ENCODE measurements at places on chromosomes 12 and 14.

DNA sequence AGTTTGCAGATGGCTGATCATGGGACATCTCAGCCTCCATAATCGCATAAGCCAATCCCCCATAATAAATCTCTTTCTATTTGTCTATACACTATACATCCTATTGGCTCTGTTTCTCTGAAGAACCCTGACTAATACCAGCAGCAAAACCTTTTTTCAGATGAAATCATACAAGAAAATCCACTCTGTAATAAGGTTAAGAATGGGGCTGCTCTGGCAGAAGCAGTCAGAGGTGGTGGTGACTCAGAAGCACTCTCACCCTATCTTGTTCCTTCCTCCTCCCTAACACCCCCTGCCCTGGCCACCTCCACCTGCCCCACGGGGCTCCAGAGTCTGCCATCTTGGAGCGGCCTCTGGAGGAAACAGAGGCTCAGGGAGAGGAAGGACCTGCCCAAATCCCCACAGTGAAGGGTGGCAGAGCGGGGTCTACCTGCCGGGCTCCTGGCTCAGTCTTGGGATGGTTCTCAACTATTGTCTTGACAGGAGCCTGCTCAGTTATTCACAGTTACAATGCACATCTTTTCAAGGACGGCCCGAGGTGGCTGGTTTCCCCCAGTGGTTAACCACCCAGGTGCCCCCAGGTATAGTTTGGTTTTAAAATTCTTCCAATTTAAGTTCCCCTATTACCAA is 109.3 kb upstream of the EVL start:
- no peak for DNase-seq

- no peak for DNase-seq
These were observed 285.8 kb upstream of the GRIP1 start for GRCh38 chr12:66964629-66965028.

- no peak for DNase-seq
These were observed 89.3 kb upstream of the TTC7B start for GRCh38 chr14:90905531-90905930.

DNA sequence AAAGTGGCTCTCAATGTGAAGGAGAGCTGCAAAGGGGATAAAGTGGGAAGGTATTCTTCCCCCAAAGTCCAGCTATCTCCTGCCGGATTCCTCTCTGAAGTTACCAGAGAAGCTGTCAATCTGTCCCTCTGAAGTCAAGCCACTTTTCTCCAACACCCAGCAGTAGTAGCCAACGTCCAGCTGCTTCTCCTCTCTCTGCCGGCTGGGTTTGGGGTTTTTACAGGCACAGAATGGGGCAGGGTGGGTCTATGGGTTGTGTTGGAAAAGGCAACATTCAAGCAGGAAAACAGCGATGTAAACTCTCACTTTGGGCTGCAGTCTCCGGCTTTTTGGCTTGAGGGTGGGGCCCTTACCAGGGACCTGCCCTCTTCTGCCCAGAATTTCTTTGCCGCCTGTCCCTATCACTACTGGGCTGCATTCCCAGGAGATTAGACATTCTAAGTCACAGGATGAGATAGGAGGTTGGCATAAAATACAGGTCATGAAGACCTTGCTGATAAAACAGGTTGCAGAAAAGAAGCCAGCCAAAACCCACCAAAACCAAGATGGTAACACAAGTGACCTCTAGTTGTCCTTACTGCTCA is 16.3 kb downstream of the CAPZA3 start:
- DNase-seq: no peak

GRCh38 chr12:1130164-1130563 is 139.1 kb downstream of the ERC1 start:
- DNase-seq: no peak

- DNase-seq: no peak
These were observed 37.0 kb downstream of the CCDC91 start for GRCh38 chr12:28227251-28227650.

GRCh38 chr12:108310489-108310888 is 28.6 kb downstream of the CMKLR1 start:
- no peak for DNase-seq

DNA sequence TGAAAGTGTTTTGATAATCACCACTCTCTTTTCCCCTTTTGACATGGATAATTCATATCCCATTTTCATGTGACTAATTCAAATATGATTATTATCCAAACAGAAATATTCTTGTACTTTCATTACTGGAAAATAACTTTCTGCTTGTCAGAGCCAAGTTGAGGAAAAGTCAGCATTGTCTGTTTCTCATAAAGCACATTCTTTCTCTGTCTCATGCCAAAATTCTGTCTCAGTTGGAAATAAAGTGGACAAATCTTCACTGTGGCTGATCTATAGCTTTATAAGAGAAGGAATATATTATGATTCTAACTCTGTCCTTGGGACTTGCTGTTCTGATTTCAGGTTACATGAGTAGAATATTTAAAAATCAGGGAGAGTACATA is 22.7 kb upstream of the PRICKLE1 start:
- DNase-seq: no peak

DNA sequence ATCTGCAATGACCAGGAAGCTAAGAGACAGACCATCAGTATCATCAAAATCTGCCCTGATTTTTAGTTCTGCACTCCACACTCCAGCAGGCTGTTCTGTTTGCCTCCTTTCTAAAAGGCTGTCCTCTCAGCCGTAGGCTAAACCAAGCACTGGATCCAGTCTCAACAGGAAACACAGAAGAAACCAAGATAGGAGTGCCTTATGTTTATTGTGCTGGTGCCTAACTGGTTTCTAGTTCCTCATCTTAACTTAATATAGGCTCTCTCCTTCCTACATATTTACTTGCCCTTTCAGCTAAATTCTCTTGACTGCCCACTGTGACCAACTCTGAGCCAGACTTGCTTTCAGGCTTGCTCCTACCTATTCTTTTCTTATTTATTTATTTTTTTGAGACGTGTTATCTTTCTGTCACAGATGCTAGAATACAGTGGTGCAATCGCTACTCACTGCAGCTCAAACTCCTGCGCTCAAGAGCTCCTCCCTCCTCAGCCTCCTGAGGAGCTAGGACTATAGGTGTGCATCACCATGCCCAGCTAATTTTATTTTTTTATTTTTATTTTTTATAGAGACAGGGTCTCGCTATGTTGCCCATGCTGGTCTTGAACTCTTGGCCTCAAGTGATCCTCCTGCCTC is 30.8 kb downstream of the GALNT4 start:
- no peak for DNase-seq

- peak; percentile 85 for DNase-seq
These were observed at the start of gene CCDC177 for GRCh38 chr14:69574263-69574953. Gene CCDC177 (minus strand): TSS chr14:69574871. CDS start chr14:69573622, 1,249 bp downstream.

DNA sequence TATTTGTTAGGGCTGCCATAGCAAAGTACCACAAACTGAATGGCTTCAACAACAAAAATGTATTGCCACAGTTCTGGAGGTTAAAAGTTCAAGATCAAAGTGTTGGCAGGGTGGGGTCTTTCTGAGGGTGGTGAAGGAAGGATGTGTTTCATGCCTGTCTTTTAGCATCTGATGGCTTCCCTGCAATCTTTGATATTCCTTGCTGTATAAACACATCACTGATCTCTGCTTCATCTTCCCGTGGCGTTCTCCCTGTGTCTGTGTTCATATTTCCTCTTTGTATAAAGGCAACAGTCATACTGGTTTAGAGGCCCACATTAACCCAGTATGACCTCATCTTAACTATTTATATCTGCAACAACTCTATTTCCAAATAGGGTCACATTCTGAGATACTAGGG is 167.5 kb downstream of the BTG1 start:
- no peak for DNase-seq

DNA sequence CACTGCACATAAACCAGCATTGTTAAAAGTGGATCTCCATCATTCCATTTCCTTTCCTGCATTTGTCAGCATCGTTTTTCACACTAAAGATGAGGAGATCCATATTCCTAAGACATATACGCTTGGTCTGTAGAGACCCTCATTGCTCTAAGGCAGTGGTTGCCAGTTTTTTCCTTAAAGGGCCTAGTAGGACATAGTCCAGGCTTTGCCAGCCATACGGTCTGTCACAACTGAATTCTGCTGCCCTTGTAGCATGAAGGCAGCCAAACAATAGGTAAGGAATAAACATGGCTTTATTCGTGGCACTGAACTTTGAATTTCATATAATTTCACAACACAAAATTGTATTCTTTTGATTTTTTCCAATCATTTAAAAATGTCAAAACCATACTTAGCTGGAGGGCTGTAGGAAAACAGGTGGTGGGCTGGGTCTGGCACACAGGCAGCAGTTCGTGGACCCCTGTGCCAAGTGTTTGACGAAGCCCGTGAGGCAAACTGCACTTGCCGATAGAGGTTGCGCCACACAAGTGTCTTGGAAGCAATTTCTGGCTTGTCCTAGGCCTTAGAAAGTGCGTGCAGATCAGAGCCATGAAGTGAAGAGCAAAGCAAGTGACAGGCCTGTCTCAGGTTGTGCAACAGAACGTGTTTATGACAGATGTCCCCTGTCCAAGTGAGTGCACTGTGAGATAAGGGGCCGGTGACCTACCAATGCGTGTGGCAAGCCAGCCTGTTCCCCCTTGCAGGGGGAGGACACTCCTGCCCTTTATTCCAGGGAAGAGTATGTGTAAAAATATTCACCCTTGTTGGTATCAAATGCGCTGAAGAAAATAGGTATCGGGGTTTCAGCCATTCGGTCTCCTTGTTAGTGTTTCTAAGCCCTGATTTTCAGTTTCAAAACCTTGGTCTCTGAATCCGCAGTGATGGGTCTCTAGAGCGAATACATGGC is 916 bp upstream of the CHPT1 start:
- peak; percentile 36 for DNase-seq

- no peak for DNase-seq
These were observed 379.8 kb downstream of the MED13L start for GRCh38 chr12:115897729-115898128.

GRCh38 chr14:100341301-100342031 is 18.3 kb downstream of the SLC25A47 start:
- DNase-seq: no peak

GRCh38 chr14:86124328-86124727 is 594.4 kb downstream of the FLRT2 start:
- DNase-seq: no peak

- DNase-seq: peak; percentile 60
These were observed 523 bp downstream of the WSB2 start for GRCh38 chr12:118060301-118061010.

DNA sequence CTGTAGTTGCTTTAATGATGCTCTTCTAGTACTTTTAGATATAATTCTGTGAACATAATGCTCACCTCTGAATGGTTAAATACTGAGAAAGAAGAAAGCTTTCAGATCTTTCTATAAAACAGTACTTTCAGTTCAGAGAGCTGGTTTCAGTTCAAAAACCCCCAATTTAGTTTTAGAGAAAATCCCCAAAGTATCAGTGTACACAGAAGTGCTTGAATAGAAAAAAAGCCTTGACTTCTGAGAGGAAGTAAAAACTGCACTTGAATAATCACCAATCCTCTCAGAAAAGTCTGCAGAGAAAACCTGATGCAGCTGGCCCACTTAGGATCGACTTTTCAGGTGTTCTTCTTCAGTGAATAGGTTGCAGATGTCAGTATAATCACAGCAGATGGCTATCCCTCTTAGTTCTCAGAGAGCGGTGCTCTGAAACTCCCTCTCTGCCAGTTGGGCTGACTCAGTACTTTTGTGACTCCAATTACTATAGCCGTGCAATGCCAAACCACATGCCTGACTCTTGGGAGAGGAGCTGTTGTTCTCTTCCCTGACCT is 616.3 kb downstream of the LRFN5 start:
- no peak for DNase-seq

DNA sequence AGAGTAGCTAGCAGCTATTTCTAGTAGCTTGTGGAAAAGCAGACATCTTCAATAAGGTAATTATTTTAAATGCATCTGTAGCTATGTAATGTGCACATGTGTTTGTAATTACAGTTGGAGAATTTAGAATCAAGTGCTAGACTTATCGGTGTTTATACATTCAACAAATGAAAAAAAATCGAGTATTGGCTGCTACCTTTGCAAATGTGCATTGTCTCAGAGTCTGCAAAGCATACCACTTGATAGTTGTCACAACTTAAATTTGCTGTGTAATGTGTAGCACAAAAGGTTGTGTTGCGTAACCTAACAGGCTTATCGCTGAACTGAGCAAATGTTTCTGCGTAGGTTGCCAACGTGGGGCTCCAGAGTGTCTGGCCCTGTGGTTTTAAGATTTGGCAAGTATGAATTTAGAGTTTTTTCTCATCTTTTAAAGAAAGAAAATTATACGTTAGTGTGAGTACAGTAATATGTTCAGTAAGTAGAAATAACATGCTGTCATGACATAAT is 44.3 kb downstream of the TMTC2 start:
- no peak for DNase-seq

DNA sequence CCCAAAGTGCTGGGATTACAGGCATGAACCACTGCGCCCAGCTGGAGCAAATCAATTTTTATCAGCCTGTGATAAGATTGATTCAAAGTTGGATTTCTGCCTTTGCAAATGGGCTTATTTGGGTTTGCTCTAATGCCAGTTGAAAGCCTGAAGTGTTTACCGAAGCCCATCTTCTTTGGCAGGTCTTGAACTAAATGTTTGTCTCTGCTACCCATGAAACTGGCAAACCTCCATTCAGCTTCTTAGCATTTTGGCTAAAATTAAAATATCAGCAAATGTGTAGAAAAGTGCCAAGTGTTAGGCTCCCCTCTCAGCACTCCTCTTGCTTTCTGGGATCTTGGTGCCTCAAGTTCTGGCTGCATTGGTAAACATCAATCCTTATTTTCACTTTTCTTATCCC is 61.5 kb downstream of the MGAT4C start:
- no peak for DNase-seq

GRCh38 chr12:113958108-113958507 is 8.0 kb downstream of the RBM19 start:
- no peak for DNase-seq

DNA sequence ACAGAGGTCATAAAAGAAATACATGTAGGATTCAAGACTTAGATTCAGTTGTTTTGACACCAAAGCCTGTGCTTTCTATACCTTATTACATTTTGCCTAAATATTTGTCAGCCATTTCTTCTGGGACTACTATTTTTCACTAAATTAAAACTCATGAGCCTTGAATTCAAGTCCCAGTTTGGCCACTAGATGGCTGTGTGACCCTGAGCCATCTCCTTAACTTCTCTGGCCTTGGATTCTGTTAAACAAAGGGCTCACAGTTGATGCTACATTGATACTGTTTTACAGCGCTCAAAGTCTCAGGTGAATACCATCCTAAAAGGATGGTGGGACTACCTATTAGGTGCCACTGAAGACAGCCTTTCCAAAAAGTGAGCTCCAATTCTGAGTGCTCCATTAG is 39.6 kb upstream of the CCDC198 start:
- DNase-seq: no peak

- DNase-seq: peak; percentile 80
These were observed 583.4 kb downstream of the VRK1 start for GRCh38 chr14:97380539-97380941.

GRCh38 chr12:80713419-80713818 is 3.3 kb upstream of the MYF5 start:
- DNase-seq: no peak

GRCh38 chr12:12582895-12583303 is 20.2 kb upstream of the DUSP16 start:
- DNase-seq: peak; percentile 49

- no peak for DNase-seq
These were observed 31.1 kb downstream of the NRDE2 start for GRCh38 chr14:90300611-90301047.
